ENCODE measurements at places on chromosomes 1 and 21.

DNA sequence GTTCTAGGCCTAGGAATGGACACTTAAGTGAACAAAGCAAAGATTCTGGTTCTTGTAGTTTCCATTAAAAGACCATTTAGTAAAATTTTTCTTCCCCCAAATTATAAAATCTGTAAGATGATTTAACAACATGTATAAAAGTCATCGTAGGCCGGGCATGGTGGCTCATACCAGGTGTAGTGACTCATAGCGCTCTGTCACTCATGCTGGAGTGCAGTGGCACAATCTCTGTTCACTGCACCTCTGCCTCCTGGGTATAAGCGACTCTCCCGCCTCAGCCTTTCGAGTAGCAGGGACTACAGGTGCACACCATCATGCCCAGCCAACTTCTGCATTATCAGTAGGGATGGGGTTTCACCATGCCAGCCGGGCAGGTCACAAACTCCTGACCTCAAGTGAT, 9.1 kb downstream of the ASPM start:
- DNase-seq, result no peak

DNA sequence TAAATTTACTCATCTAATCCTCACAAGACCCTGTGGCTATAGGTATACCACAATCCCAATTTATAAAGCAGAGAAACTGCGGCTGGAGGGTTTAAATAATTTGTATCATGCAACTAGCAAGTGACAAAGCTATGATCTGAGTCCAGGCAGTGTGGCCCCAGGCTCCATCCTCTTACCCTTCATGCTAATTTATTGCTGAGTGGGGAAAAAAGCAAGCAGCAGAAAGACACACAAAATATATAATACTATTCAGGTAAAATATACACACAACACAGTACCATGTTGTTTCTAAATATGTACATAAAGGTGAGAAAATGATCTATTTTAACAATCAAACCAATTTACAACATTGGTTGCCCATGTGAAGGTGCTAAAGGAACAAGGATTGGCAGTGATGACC, 17.3 kb upstream of the LORICRIN start:
- DNase-seq, result no peak

DNA sequence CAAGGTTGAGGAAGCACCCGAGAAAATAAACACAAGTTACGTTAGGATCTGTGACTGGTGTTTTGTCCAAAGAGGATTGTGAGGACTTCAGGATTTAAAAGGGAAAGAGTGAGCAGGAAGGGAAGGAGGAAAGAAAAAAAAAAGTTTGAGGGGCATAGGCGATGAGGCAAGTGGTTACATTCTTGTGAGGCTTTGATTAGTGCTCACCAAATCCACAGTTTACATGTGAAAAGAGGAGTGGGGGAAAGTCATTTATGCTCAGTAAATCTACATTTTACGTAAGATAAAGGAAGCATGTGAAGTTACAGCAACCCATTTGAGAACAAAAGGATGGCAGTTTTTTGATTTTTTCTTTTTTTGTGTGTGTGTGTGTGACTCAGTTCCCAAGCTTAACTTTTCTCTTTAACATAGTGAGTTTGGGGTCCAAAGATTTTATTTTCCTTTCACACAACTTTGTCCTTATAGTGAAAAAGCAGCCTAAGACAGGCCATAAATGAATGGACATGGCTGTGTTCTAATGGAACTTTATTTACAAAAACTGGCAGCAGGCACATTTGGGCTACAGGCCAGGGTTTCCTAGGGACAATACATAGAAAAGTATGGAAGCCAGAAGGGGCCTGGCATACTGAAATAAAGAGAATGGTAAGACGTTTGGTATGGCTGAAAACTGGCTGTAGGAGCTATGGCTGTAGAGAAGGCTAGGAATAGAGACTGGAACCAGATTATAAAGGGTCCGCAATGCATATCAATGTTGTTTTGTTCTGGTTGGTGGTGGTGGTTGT, 121.7 kb downstream of the FGGY start:
- no peak for DNase-seq

DNA sequence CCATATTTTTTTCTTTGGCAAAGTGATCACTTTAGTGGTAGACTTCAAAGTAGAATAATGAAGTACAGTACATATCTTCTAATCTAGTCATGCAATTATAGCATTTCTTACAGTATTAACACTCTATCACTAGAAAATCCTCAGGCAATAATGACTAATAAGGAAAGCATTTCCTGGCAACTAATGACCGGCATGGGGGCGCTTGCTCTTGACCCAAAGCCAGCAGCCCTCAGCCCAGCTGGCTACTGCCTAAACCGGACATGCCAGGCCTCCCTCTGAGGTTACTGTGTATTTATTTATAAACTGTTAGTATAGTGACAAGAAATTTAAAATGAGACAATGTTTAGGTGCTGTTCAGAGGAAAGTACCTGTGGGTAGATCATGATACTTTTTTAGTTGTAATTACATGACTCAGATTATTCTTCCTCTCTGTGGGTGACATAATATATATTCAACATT, 633.8 kb downstream of the PTPRC start:
- DNase-seq, result no peak
